ENCODE measurements at places on chromosomes 12 and 14. TPM values are rescaled to one million over a fixed set of nuclear protein-coding genes. Genes with fewer than 3 reads are reported as not detected.

DNA sequence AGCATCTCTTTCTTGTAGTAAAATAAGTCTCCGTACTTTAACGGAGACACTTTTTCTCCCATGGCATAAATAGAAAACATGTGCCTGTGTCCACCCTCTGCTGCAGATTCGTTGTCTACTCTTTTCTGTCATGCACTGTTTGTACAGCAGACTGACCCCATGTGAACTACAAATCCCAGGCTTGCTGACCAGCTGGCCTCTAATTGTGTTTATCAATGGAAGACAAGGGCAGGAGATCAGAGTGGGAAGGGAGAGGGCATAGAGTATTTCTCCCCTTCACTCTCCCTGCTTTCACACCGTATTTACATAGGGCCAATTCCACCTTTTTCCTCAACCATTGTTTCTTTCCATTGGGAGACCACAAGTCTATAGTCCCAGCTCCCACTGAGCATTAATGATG lies 31.0 kb upstream of the TMTC2 start:
- DNase-seq = no peak

GRCh38 chr14:80957613-80958012 lies 2.2 kb downstream of the TSHR start:
- no peak for DNase-seq

DNA sequence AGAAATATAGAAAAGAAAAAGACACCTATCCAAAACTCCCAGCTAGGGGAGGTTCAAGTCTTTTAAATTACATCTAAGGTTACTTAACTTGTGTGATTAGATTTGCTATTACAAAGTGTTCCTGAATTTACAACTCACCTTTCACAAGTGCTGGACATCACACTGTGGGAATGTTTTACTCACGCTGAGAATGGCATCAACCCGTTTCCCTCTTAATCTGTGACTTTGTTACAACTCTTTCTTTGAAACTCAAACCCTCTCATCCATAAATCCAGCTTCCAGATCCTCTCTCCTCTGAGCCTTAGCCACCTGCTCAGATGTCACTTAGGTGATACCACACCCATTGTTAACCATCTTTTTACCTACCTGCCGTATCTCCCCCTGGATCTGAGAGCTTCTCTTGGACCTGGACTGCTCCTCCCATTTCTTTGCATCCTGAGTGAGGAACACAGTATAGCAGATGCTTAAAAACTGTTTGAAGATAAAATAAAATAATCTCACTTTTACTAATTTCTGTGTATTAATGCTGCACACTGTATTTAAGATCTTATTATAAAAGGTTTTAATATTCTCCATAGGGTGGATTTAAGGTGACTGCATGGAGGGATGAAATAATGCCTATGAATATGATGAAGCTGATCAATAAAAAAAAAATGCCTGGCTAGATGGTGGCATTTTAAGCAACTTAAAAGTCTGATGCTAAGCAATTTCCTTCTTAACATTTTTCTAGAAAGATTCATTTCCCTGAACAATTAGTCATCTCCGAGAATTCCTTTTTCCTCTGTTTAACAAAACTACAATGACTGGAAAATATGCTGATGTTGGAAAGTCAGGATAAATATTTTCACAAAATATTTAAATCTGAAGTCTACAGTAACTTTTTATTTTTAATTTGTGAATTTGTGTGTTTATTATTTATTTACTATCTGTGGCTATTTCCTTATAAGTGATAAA lies 39.1 kb upstream of the NAP1L1 start:
- no peak for DNase-seq

GRCh38 chr12:78490861-78491260 lies 373.7 kb upstream of the SYT1 start:
- DNase-seq = no peak

DNA sequence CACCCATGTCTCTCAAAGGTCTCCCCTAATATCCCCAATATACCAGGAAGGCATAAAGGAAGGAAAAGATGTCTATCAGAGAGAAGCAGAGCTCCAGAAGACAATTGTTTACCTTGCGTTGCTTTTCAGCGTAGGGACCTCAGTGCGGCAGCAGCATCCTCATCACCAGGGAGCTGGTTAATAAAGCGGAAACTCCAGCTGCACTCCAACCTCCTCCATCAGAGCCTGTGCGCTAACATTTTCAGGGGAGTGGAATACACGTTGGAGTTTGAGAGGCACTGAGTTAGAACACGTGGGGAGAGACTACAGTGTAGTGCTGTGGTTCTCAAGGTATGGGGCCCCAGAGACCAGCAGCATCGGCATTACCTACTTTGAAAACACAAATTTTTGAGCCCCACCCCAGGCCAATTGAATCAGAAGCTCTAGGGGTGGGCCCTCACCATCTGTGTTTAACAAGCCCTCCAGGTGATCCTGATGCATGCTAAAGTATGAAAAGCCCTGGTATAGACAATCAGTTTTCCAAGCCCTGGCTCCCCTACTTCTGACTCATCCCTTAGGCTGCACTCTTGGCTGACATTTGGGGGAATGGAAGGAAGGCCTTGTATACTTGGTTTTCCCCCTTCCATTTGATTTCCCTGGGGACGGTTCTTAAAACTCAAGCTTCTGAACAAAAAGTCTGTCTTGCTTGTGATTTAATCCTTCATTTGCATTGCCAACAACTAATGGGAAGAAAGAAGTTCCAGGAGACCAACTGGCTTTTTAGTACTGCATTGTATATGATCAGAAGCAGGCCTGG lies 419.0 kb upstream of the CCDC196 start:
- DNase-seq = no peak

GRCh38 chr12:21416511-21417121 lies 20.8 kb upstream of the PYROXD1 start:
- no peak for DNase-seq

GRCh38 chr12:18281941-18282340 lies 20.6 kb downstream of the PIK3C2G start:
- DNase-seq = no peak

GRCh38 chr12:108484431-108484830 lies 30.6 kb upstream of the FICD start:
- DNase-seq = no peak

The FZD10 gene
- polyA plus RNA-seq = 0.39 TPM

The LRTM2 gene
- not detected for polyA plus RNA-seq

The NAV3 gene
- polyA plus RNA-seq = 6.5 TPM

The SLC38A4 gene
- 6.4 TPM for polyA plus RNA-seq

The POTEM gene
- not detected for polyA plus RNA-seq

The CHURC1 gene
- 56.8 TPM for polyA plus RNA-seq

The NOVA1 gene
- 15.9 TPM for polyA plus RNA-seq

The PDZRN4 gene
- 0.59 TPM for polyA plus RNA-seq

The RHNO1 gene
- polyA plus RNA-seq = 34.4 TPM
